ENCODE measurements at places on chromosomes 12 and 14.

DNA sequence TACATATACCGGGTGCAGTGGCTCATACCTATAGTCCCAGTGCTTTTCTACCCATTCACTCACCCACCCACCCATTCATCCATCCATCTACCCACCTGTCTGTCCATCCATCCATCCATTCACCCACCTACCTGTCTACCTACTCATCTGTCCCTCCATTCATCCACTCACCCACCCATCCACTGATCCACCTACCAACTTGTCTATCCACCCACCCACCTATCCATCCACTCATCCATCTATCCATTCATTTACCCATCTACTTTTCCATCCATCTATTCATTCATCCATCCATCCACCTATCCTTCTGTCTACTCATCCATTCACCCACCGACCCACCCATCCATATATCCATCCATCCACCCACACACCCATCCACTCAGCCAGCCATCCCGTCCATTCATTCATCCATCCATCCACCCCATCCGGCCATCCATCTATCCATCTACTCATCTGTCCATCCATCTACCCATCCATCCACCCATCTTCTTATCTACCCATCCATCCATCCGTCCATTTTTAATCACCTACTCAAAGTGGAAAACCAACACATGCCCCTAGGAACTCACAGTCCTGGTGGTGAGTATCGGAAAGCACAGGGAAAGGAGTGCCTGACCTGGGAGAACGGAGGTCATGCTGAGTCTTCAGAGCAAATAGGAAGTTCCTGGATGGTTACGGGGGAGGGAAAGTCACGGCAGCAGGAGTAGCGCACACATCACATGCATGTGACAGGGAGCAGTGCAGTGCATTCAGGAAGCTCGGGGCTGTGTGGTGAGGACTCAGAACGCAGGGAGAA lies 20.0 kb downstream of the DDX51 start:
- no peak for DNase-seq

GRCh38 chr12:124168016-124168786 lies 126.7 kb upstream of the RFLNA start:
- no peak for DNase-seq

- DNase-seq = no peak
Measured at GRCh38 chr12:28173440-28173839, 16.8 kb upstream of the CCDC91 start.

GRCh38 chr12:39807043-39807442 lies 187.4 kb upstream of the ABCD2 start:
- DNase-seq = no peak

DNA sequence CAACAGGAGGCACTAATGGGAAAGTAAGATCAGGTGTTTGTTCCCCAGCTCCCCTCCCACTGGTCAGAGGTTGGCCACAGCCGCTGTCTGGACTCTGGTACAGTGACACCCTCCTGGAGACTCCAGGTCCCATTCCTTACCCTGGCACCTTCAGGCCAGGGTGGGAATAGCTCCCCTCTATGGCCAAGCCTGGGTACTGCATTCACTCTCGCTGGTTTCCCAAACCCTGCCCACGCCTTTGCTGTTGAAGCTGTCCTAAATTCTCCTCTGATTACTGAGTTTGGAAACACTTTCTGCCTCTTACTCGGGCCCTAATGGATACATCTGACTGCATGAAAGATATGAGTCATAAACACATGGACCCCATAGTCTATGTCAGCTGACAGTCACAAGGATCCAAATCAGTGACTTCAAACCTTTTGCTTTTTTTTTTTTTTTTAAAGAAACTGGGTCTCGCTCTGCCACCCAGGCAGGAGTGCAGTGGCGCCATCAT lies 17.9 kb downstream of the HRK start:
- DNase-seq = no peak

- no peak for DNase-seq
Measured at GRCh38 chr14:41666301-41666700, 59.6 kb downstream of the LRFN5 start.
